Stimulated activated CD4-positive, alpha-beta T cell treated with anti-CD3 and anti-CD28 coated beads, Interleukin-4, amount 100 ng/mL, for 1 hour (primary cell): ENCODE measurements at places on chromosomes 6 and 20.
A peak's percentile ranks its signal among the peaks of the same experiment; 100 is the strongest.

DNA sequence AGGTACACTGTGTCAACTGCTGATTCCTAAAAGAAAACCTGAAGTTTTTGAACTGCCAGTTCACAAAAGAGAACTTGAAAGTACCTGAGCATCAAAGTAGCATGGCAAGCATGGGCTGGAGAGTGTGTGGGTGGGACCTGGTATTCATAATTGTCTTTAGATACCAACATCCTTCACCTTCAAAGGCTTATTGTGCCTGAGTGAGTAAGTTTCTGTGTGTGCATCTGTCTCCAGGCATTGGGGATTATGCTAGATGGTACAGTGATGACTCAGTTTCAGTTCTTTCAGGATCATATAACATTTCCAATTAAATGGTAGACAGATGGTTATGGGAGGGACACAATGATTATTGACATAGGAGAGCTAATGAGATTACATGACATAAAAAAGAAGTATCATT lies 238.5 kb downstream of the ZFAND3 start:
- DNase-seq: peak; percentile 57

GRCh38 chr20:57255183-57255582 lies 11.3 kb downstream of the BMP7 start:
- no peak for DNase-seq

GRCh38 chr6:150028799-150029198 lies 3.5 kb upstream of the RAET1L start:
- no peak for DNase-seq

DNA sequence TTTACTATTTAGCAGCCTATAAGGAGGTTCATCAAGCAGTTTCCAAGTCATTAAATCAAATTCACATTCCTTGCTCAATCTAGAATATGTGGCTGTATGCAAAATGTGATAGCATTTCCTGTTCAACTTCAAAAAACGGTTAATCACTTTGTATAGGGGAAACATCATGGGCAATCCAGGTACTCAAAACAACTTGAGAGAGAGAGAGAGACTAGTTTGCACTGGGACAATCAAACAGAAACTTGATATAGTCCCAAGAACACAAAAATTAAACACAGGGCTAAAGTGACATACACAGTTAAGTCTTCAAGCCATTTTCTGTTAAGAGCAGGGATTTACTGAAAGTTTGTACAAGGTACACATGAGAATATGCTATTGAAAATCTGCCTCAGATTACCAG lies 7.4 kb downstream of the CPNE1 start:
- no peak for DNase-seq

- DNase-seq: no peak
Observed at GRCh38 chr6:101444717-101445116, 51.2 kb downstream of the GRIK2 start.

GRCh38 chr6:115832786-115833185 lies 227.9 kb downstream of the FRK start:
- DNase-seq: no peak

GRCh38 chr6:32803416-32803815 lies 13.4 kb downstream of the HLA-DOB start:
- no peak for DNase-seq

DNA sequence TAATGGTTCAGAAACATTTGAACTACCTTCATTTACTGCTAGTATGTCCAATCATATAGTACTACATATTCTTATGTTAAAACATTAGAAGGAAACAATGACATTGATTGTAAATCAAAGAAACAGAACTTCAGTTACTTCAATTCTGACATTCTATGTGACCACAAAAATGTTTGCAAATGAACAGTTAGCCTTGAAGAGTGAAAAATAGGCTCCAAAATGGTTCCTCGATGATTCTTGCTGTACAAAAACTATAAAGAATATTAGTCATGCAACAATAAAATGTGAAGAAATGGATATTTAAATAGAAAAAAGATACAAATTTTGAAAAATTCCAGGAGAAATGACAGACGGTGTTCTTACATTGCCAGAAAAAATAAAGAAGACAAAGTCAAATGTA lies 686.9 kb downstream of the BCKDHB start:
- DNase-seq: no peak

- DNase-seq: no peak
Observed at GRCh38 chr6:24902782-24903181, 33.0 kb downstream of the RIPOR2 start.

DNA sequence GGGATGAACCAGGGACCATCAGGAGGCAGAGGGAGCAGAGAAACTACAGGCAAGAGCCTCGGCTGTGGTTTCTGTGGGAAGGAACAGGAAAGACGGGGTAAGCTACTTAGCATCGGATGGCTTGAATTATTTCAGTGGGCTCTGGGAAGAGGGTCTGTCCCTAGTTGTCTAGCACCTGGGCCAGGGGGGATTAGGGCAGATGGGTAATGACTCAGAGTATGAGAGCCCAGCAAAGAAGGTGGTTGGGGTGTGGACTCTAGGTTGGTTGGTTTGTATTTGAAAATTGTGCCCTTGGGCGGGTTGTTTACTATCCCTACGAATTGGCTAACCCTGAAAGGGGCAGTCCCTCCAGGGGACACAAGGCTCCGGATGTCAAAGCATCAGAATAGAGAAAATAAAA lies 148.5 kb upstream of the TAB2 start:
- DNase-seq: no peak

DNA sequence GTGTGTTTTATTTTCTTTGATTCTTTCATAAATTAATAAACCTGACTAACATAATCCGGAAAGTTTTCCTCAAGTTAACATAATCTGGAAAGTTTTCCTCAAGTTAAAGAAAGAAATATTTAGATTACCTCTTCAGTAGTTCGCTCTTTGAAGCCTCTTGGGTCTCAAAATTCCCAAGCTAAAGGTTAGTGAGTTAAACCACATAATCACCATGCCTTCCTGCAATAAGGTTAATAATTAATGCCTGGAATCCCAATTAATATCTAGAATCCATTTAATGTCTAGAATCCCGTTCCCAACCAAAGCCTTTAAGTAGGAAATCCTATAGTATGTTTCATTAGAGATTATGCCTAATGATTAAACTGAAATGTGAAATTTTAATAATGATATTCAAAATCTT lies 12.9 kb downstream of the DCDC2 start:
- no peak for DNase-seq

GRCh38 chr20:2687514-2687913 lies 5.1 kb upstream of the EBF4 start:
- DNase-seq: no peak

DNA sequence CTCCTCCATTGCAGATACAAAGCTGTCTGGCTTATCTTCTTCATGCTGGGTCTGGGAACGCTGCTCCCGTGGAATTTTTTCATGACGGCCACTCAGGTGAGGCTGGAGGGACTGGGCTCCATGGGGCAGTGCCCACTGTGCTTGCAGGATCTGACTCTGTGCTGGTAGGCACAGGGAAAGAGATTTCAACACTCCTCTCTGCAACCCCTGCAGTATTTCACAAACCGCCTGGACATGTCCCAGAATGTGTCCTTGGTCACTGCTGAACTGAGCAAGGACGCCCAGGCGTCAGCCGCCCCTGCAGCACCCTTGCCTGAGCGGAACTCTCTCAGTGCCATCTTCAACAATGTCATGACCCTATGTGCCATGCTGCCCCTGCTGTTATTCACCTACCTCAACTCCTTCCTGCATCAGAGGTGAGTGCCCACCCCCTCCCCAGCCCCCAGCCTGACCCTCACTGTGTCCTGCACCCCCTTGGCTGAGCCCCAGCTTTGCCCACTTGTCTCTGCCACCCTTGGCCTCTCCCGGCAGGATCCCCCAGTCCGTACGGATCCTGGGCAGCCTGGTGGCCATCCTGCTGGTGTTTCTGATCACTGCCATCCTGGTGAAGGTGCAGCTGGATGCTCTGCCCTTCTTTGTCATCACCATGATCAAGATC lies 6.1 kb downstream of the SLC29A1 start:
- DNase-seq: no peak

DNA sequence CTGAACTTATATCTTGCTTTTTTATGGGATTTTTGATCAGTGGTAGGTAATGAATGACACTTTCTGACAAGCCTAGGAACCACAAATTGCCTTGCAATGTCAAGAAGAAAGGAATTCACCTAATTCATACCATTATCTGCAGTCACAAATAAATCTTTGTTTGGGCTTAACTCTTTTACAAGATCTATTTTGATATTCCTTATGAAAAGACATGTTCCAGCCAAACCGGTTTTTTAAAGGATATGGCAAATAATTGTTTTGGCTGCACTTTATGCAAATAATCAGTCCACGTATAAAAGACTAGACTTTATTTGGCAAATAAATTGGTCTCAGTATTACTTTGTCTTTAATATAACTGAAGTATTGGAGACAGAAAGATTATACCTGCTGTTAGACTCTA lies 771.7 kb upstream of the ADGRB3 start:
- DNase-seq: no peak

DNA sequence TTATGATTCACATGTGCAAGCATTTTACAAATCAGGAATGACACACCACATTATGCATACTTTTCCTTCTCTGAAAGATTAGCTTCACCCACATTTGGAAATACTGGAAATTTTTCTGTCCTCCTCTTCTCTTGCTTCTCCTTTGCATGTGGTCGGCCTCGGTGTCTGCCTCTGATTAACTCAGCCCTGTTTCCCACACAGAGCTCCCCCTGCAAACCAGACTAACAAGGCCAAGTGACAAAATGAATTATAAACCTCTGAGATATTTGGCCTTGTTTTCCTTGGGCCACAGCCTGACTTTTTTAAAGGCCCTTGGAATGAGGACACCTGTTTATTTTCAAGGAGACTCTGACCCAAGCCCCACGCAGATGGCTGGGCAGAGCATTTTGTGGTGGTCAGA lies 9.0 kb upstream of the CCN6 start:
- DNase-seq: no peak
